A549 treated with RU486 at 1 μM for 4 hours (cell line): ENCODE measurements at places on chromosomes 1 and 21. TPM values are rescaled to one million over a fixed set of nuclear protein-coding genes. Genes with fewer than 3 reads are reported as not detected.

GUCA2A gene
- not detected in 5 replicates for total RNA-seq

AMIGO1 gene
- 1.1 to 1.4 TPM (median 1.2 TPM) in 5 replicates for total RNA-seq

DUSP23 gene
- 51.5 to 79.9 TPM (median 73.4 TPM) in 5 replicates for total RNA-seq

NBPF9 gene
- total RNA-seq: 12.0 to 15.6 TPM (median 15.1 TPM) in 5 replicates

SPRR2A gene
- not detected in 5 replicates for total RNA-seq

KRTAP19-1 gene
- not detected in 5 replicates for total RNA-seq

KCNT2 gene
- 0.09 to 0.41 TPM (median 0.09 TPM) in 3 of 5 replicates, not detected in the others for total RNA-seq
